ENCODE measurements at places on chromosomes 11 and 22. TPM values are rescaled to one million over a fixed set of nuclear protein-coding genes. Genes with fewer than 3 reads are reported as not detected.

CARD10 gene
- total RNA-seq = 24.0 TPM

MMP13 gene
- total RNA-seq = not detected

DNA sequence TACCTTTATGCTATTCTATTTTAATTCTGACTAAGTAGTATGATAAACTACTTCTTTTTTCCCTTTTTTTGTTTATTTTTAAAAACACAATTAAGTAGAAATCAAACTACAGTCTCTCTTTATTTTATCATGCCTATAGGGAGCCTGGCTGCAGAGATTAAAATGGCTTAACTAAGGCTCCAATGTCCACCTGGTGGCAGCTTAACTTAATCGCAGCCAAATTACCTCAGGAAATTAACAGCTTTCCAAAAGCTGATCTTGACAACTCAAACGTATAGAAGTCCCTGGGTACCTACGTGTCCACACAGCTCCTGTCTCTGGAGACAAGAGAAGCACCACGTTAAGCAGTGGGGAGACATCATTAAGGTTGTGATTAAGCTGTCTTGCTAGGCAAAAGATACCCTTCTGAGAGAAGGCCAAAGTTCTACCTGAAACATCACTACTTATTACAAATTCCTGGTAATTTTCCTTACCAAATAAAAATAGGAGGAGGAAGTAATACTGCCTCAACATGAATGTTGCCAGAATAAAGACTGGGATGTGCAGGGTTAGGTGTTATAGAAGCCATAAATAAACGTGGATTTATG is 63.2 kb upstream of the SNX19 start:
- DNase-seq = no peak

DNA sequence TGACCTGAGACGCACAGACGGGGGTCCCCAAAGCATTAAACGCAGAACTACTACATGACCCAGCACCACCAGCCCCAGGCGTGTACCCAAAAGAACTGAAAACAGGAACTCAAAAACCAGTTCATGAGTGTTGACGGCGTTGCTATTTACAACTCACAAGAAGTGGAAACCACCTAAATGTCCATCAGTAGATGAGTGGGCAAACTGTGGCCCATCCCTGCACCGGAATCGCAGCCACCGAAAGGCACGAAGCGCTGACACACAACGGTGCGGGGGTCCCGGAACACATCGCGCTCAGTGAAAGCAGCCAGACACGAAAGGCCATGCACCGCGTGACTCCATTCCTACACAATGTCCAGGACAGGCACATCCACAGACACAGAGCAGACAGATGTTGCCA is 79.2 kb downstream of the TRMU start:
- DNase-seq = no peak

Data from Daoy (cell line).